Activated T-helper 1 cell treated with Interleukin-2 at 50 U/mL for 16 hours (primary cell): ENCODE measurements at places on chromosomes 11 and 22.

- no peak for DNase-seq
Measured at GRCh38 chr11:77642228-77642627, 4.6 kb upstream of the CLNS1A start.

- no peak for DNase-seq
Measured at GRCh38 chr11:22764735-22765134, 64.9 kb downstream of the SVIP start.

DNA sequence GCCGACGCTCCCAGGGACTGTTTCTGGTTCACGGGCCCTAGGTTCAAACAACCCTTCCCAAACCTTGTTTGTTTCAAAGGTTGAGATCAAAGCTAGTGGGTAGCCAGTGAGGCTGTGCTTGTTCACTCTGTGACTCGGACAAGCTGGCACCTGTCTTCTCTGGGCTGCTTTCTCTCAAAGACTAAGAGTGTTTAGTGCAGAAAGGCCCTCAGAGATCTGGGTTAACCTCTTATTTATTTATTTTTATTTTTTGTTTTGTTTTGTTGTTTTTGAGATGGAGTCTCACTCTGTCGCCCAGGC lies 13.0 kb upstream of the MALAT1 start:
- no peak for DNase-seq

DNA sequence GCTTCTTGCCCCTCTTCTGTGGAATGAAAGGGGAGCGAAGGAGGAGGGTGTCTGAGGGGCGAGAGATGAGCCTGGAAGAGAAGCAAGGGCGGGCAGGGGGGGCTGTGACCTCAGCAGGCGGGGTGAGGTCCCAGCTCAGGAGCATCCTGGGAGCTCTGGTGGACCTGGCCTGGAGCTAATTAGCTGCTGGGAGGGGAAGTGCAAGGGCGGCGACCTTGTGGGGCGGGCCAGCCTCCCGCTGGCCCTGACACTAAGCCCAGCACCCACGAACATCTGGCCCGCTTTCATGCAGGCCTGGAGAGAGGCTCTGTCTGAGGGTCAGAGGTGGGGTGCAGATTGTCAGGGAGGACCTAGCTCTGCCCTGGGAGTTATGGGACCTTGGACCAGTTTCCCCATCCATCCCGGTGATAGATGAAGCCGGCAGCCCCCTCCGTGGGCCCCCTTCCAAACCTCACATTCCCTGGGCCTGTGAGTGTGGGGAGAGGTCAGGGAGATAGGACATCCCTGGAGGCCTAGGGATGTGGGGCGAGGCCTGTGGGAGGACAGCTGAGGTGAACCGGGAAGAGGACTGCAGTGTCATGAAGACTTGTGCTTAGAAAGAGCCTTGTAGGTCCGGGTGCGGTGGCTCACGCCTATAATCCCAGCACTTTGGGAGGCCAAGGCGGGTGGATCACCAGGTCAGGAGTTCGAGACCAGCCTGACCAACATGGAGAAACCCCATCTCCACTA lies 28.5 kb upstream of the CD82 start:
- DNase-seq, result no peak

DNA sequence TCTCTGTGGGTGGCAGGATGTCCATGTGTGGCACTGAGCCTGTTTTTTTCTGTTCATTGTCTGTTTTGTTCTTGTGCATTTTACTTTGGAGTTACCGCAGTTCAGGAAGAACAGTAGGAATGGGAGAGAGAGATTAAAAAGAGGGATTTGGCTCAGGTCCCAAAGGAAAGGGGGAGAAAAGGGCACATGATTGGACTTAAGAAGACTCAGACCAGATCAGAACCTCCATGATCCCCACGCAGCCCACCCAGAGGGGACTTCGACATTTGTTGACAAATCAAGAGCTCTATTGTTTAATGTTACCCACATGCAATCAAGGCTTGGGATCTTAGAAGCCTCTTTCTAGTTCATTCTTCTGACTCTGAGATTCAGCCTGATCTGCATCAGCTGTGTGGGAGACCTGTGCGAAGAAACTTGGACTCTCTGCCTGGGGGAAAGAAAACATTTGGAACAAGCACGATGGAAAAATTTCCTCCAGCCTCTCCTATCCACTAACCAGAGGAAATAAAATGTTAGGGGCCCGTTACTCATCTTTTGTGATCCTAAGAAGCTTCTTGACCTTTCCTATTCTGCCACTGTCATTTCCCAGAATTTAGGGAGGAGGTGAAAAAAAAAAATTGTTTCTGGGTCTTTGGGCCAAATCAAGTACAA lies 119.2 kb downstream of the SPON1 start:
- no peak for DNase-seq

DNA sequence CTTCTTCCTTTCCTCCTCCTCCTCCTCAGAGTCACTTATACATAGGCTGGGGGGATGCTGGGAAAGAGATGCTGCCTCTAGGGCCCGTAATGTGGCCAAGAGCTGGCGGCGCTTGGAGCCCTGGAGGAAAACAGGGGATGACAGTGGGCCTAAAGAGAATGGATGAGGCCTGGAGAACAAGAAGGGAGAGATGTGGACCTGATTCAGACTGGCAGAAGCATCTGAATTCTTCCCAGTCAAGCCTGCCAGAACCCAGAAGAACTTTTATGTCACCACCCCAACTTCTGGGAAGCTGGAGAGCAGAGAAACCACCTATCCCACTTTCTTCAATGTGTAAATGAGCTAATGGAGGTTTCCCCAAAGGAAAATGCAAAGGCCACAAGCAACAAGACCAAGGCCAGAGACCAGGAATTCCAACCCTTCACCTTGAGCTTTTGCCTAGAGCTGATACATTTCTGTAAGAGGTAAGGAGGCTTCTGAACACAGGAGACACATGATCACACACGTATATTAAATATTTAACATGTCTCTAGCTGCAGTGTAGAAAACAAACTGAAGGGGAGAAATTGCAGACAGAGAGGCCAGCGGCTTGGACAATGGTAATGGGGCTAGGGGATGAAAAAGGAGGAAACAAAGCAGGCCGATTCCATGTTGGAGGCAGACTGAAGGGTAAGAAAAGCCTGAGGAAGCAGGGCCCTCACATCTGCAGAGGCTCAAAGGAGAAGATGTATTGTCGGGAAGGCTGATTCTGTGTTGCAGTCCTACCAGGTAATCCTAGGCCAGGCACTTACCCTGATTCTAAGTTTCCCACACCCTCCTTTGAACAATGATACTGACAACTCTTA lies 1.1 kb downstream of the RRP8 start:
- no peak for DNase-seq

DNA sequence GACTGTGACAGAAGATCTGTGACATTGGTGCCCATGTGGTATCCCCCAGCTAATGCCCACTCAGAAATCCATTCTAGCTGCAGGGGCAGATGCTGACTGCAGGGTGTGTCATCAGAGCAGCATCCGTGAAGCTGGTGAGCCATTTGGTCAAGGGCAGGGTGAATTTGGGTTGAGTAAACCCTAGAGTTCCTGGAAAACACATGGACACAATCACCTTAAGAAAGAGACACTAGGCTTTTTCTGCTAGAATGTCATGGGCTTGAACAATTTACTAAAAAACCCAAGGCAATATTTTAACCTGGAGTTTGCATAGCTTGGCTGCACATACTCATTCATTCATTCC lies 100.0 kb downstream of the ADAMTS15 start:
- no peak for DNase-seq

DNA sequence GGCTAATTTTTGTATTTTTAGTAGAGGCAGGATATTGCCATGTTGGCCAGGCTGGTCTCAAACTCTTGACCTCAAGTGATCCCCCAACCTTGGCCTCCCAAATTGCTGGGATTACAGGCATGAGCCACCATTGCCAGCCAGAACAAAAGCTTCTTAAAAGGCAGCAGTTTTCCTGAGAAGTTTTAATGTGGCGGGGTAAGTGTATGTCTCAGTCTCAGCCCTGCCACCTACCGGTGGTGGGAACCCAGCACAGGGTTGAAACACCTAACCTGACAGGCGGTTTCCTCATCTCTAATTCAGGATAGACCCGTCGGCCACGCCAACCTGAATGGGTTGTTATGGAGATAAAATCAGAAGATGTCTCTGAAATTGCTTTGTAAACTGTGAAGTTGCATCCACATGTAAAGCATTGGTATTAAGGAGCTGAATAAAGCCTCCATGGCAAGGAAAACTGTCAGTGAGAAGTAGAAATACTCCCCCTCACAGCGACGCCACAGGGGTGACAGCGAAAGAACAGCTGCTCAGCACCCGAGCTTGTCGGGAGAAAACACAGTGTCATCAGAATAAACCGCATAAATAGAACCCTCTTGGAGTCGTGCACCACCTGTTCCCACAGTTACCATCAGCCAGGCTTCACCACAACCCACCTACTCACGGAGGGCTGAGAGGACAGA lies 165.9 kb upstream of the NCAM1 start:
- no peak for DNase-seq

DNA sequence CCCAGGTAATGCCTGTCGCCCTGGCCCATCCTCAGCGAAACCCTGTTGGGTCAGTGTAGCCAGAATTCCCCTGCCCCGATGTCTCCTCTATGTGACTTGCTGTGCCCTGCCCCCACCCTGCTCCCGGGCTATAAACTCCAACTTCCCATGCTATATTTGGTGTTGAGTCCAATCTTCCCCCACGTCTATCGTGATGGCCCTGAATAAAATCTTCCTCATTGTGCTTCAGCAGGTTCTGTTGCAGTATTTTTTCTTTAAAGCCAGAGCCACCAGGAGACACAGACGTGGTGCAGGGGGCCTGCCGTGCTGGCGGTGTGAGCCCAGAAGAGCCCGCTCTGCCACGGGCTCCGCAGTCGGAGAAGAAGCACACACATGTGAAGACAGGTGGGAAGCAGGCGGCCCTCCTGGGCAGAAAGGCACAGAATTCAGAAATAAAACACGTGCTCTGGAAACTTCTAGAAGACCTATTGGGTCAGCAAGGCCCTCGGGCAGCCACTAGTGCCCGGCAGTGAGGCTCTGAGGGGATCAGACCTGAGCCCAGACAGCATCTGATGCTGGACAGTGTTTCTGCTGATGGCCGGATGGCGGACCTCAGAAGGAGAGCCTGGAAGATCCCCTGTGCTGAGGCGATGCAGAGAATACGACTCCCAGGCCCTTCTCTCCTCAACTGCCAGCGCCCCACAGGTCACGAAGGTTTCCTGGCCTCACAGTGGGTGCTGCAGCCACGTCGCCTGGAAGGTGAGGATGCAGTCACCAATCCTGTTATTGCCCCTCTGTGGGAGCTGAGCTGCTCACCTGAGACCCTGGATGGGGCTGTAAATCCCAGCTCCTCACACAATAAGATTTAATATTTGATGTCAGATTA lies 501.9 kb downstream of the BRD1 start:
- no peak for DNase-seq

DNA sequence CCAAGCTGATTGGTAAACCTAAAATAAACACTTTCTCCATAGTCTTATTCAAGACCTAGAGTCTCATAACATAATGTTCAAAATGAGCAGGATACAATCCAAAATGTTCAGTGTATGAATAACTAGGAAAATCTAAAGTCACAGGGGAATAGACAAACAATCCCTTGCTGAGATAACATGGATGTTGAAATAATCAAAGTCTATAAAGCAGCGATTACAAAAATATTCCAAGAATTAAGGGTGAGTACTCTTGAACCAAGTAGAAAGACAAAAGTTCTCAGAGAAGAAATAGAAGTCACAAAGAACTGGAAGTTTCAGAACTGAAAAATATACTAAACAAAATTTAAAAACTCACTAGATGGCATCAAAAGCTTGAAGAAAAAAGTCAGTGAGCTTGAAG lies 561.0 kb downstream of the INSC start:
- DNase-seq, result no peak
